Caco-2 (cell line): ENCODE measurements at places on chromosomes 11 and 22. TPM values are rescaled to one million over a fixed set of nuclear protein-coding genes. Genes with fewer than 3 reads are reported as not detected.

GRCh38 chr11:127307700-127308099, 307.1 kb upstream of the KIRREL3 start:
- no peak overlapping the region for H3K4me3 ChIP-seq
- DNase-seq: no peak
- no peaks in the 10 kb centered on the region for H3K36me3 ChIP-seq
- no peak overlapping the region for H3K27ac ChIP-seq

DNA sequence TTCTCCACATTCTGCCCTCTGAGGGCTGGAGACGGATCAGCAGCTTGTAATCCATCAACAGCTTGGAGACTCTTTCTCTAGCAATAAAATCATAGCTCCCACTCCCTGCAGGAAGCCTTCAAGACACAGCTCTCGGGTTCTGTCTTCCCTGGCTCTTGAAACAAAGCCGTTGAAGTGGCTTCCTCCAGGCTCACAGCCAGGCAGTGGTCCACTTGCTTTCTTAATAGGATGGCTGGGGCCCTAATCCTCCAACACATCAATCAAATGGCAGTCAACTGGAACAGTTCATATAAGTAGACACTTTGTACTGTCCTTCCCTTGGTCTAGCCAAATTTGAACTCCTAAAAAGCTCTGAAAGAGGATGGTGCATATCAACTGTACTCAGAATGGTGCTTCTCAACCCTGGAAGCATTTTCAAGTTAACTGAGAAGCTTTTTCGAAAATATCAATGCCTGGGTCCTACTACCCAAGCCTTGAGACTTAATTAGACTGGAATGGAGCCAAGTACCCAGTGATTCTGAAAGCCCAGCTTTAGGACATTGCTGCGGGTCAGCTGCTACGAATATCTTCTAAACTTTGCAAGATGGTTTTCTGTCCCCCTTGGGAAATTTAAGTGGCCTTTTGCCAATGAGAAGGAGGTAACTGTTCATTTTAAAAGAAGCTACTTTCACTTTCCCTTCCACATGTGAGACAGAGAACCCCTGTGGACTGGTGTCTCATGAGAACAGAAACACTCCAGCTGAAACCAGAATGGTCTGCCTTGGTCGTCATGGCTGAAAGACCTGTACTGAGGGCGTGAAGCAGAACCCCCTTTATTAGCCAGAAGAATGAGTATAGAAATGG, 74.7 kb downstream of the SC5D start:
- no peak for DNase-seq
- no peak overlapping the region for H3K4me3 ChIP-seq
- no peaks in the 10 kb centered on the region for H3K27me3 ChIP-seq
- no peaks in the 10 kb centered on the region for H3K36me3 ChIP-seq
- no peak overlapping the region for H3K27ac ChIP-seq

The TTC9C gene
- total RNA-seq: 47.0 and 53.6 TPM in 2 replicates

The OR51B4 gene
- not detected in 2 replicates for total RNA-seq

GRCh38 chr11:112620621-112621394, 340.4 kb upstream of the NCAM1 start:
- H3K27me3 ChIP-seq: no peaks in the 10 kb centered on the region
- no peak overlapping the region for H3K27ac ChIP-seq
- no peaks in the 10 kb centered on the region for H3K36me3 ChIP-seq
- no peak overlapping the region for H3K4me3 ChIP-seq
- H3K4me1 ChIP-seq: no peaks in the 10 kb centered on the region

The SLC6A5 gene
- not detected in 2 replicates for total RNA-seq

DNA sequence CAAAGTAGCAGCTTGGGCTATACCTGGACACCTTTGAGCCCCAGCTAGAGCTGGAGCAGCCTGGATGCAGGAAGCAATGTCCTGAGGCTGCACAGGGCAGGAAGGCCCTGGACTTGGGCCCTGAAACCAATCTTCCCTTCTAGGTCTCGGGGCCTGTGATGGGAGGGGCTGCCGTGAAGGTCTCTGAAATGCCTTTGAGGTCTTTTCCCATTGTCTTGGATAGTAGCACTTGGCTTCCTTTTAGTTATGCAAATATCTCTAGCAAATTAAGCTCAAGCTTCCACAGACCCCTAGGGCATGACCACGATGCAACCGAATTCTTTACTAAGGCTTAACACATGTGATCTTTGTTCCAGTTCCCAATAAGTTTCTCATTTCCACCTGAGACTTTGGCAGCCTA, 40.0 kb downstream of the LINC01488 start:
- H3K36me3 ChIP-seq: no peaks in the 10 kb centered on the region
- H3K27ac ChIP-seq: no peak overlapping the region
- H3K4me1 ChIP-seq: peaks cover 17% of the 10 kb centered on the region

DNA sequence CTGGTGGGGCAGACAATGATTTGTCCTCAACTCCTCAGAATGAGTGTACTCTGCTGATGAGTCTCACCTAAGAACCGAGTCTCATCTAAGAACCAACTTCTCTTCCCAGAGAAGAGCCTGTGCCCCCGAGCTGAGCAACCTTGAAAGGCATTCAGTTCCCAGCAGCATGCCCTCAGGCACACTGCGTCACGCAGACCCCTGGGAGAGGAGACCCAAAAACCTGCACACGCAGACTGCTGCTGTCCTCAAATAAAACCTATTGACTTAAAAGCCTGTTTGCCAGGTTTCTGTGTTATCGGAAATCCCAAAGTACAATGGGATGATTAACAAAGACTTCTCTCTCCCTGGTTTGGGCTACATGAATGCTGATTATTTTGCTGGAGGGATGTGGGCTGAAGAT, 121.2 kb downstream of the C11orf58 start:
- peak; percentile 65 for DNase-seq
- H3K4me3 ChIP-seq: no peak overlapping the region
- H3K27me3 ChIP-seq: no peaks in the 10 kb centered on the region
- H3K4me1 ChIP-seq: peaks cover 55% of the 10 kb centered on the region

The KMT2A gene
- total RNA-seq: 93.9 and 107 TPM in 2 replicates

The MTA2 gene
- total RNA-seq: 134 and 135 TPM in 2 replicates

GRCh38 chr22:37819105-37819433, 4.1 kb upstream of the GALR3 start:
- H3K27me3 ChIP-seq: no peaks in the 10 kb centered on the region
- peaks cover 9% of the 10 kb centered on the region for H3K4me1 ChIP-seq
- peaks cover 1% of the 10 kb centered on the region for H3K36me3 ChIP-seq
- H3K27ac ChIP-seq: no peak overlapping the region

DNA sequence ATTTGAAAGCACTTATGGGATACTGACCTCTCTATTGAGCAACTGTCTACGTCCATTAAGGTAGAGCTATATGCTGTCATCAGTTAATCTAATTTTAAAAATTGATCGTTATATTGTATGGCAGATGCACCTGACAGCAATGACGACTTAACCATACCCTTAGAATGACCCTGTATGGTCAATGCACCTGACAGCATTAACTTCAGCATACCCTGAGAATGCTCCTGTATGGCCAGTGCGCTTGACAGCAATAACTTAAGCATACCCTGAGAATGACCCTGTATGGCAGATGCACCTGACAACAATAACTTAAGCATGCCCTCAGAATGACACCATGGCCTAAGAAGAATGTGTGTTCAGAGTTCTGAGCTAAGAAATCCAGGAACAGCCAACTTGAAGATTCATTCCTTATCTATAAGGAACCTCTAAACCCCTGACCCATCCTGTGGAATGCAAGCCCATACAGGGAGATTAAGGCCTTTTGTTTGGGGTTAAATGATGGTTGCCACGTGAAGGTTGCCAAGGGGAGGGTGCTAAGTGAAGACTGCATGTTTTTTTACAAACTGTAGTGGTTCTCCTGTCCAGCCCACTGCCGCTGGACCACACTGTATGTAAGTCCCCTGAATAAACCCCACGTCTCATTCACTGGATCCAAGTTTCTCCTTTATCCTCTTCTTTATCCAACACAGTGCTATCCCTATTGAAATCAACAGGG, 138.3 kb downstream of the GUCY1A2 start:
- peak; percentile 7 for DNase-seq
- no peak overlapping the region for H3K27ac ChIP-seq
- no peaks in the 10 kb centered on the region for H3K4me1 ChIP-seq
- H3K4me3 ChIP-seq: no peak overlapping the region

The OR6X1 gene
- not detected in 2 replicates for total RNA-seq

DNA sequence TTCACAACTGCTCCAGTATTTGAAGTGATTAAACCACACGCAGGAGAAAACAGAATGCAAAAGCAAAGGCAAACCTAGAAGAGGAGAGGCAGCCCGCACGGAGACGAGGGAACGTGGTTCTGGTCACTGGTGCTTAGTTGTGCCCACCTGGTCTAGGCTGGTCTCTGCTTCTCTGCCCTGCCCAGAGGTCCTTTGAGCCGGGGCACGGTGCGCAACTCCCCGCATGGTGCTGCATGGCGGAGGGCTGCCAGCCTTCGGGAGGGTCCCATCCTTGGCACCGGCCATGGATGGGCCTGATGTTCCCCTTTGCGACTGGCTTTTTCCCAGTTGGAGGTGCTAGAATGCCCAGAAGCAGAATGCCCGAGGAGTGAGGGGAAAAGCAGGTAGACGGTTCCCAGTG, 46.1 kb downstream of the KCNC1 start:
- H3K36me3 ChIP-seq: no peaks in the 10 kb centered on the region
- no peak overlapping the region for H3K4me3 ChIP-seq
- peaks cover 2% of the 10 kb centered on the region for H3K27me3 ChIP-seq
- no peak overlapping the region for H3K27ac ChIP-seq

DNA sequence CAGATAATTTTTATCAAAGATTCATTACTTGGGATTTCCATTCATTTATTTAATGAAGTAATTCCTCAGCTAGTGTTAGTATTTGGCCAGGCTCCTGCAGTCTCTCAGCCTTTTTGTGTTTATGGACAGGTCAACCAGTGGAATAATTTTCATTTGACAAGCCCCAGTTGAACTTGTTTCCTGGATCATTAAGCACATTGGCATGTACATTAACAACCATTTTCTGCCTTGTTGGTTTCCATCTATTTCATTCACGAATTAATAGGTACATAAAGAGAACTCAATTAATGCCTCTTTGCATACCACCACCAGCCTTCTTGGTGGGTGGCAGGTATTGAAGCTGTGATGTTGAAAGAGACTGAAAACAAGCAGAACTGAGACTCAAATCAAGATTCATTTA, 745.2 kb downstream of the KCNA4 start:
- H3K27me3 ChIP-seq: no peaks in the 10 kb centered on the region
- no peak for DNase-seq
- H3K4me1 ChIP-seq: no peaks in the 10 kb centered on the region
- no peak overlapping the region for H3K27ac ChIP-seq
- no peak overlapping the region for H3K4me3 ChIP-seq

GRCh38 chr11:3103076-3103475, 45.9 kb upstream of the CARS1 start:
- H3K27ac ChIP-seq: no peak overlapping the region
- H3K4me3 ChIP-seq: no peak overlapping the region
- H3K4me1 ChIP-seq: no peaks in the 10 kb centered on the region
- DNase-seq: no peak
- H3K36me3 ChIP-seq: no peaks in the 10 kb centered on the region

- no peak for DNase-seq
- H3K36me3 ChIP-seq: no peaks in the 10 kb centered on the region
- no peak overlapping the region for H3K4me3 ChIP-seq
- no peaks in the 10 kb centered on the region for H3K27me3 ChIP-seq
- no peak overlapping the region for H3K27ac ChIP-seq
These were observed 2.4 kb upstream of the OR8G1 start for GRCh38 chr11:124238512-124238911.

DNA sequence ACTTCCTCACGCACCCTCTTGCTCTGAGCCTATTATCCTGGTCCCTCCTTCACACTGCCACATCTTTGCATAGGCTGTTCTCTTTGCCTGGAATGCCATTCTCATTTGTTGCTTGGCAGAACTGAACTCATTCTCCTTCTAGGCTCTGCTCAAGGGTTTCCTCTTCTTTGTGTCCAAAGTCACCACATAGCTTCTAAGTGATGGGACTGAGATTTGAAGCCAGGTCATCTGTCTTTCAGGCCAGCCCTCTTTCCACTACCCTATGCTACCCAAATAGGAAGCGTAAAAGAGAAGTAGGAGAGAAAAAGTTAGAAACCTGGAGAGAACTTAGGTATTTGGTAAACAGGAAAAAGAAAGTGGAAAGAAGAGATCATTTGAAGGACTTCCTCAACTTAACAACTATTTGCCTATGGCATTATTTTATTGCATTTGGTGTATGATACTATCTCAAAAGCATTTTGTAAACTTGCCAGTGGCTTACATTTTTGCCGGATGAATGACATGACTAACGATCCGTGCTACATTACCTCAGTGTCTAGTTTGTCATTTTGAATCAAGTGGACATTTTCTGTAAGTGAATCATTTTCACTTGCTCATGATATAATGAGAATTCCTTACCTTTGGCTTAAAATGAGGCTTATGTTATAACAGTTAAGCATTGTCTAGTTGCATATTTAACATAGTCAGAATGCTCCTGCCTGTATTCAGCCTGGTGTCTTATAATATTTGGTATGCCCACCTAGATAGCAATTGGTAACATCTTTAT, 18.5 kb downstream of the NF2 start:
- H3K27ac ChIP-seq: peak overlapping the region; percentile 8
- DNase-seq: no peak
- H3K27me3 ChIP-seq: no peaks in the 10 kb centered on the region
- no peak overlapping the region for H3K4me3 ChIP-seq
- H3K4me1 ChIP-seq: peaks cover 36% of the 10 kb centered on the region

The KCNK7 gene
- 0.39 and 0.49 TPM in 2 replicates for total RNA-seq

- H3K27ac ChIP-seq: peak overlapping the region; percentile 98
- DNase-seq: peak; percentile 83
- peaks cover 18% of the 10 kb centered on the region for H3K4me1 ChIP-seq
- H3K36me3 ChIP-seq: peaks cover 3% of the 10 kb centered on the region; the same call in 1 of the 2 replicates
These were observed 477 bp downstream of the DPAGT1 start for GRCh38 chr11:119100994-119101758.

- no peak overlapping the region for H3K27ac ChIP-seq
- DNase-seq: no peak
- H3K4me1 ChIP-seq: no peaks in the 10 kb centered on the region
- no peak overlapping the region for H3K4me3 ChIP-seq
- H3K36me3 ChIP-seq: no peaks in the 10 kb centered on the region
These were observed 443.4 kb downstream of the MIAT start for GRCh38 chr22:27100789-27101188.

DNA sequence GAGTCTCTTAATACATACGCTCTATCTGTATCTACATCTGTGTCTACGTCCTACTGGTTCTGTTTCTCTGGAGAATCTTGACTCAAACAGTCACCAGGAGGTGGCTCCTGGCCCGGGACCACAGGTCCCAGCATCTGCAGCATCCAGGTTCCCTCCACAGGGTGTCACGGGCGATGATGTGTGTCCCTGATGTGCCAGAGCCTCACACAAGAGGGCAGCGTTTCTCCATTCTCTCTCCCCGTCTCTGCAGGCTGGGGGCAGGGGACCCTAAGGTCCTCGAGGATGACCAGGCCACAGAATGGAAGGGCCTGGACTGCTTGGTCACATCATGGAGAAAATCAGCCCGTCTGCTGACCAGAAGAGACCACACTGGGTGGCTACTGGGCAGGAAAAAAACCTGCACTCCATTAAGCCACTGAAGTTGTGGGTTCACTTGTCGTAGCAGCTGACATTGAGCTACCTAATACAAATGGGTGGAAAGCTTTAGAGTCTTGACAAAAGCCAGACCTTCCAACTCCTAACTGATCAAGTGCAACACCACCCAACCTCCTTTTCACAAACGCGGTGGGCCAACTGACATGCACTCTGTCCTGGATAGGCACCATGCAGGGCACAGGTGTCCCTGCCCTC, 392.5 kb downstream of the CTTN start:
- no peak overlapping the region for H3K4me3 ChIP-seq
- H3K27ac ChIP-seq: no peak overlapping the region
- DNase-seq: no peak
- no peaks in the 10 kb centered on the region for H3K27me3 ChIP-seq
- H3K36me3 ChIP-seq: peaks cover 6% of the 10 kb centered on the region

The SLC22A25 gene
- total RNA-seq: 0.16 TPM in 1 of 2 replicates, not detected in the other

- peak; percentile 68 for DNase-seq
- no peak overlapping the region for H3K27ac ChIP-seq
- H3K4me3 ChIP-seq: no peak overlapping the region; the same call in 1 of the 2 replicates
- H3K36me3 ChIP-seq: no peaks in the 10 kb centered on the region
- peaks cover 26% of the 10 kb centered on the region for H3K4me1 ChIP-seq
These were observed 2.0 kb downstream of the CLCF1 start for GRCh38 chr11:67371189-67371910.
